ENCODE measurements at places on chromosomes 1 and 21.

DNA sequence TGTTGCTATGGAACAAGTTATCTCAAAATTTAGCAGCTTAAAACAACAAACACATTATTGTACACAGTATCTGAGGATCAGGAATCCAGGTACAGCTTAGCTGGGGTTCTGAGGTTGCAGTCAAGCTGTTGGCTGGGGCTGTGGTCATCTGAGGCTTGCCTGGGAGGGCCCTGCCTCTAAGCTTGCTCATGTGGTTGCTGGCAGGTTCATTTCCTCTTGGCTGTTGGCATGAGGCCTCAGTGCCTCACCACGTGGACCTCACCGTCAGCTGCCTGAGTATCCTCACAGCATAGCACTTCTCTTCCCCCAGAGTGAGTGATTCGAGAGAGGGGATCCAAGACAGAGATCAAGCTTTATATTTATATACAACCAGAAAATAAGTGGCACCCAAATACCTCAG is 18.6 kb downstream of the NTPCR start:
- DNase-seq: no peak

DNA sequence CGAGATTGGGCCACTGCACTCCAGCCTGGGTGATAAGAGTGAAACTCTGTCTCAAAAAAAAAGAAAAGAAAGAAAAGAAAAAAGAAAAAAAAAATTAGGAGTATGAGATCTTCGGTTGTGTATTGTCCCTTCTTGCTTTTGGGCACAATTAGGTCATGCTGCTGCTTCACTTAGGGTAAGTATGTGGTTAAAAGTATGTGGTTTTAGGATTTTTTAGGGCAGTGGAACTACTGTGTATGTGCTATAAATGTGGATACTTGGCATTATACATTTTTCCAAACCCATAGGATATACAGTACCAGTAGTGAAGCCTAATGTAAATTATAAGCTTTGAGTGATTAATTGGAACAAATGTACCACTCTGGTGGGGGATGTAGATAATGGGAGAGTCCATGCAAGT is 31.2 kb downstream of the VANGL2 start:
- DNase-seq: no peak

- no peak for DNase-seq
Observed at GRCh38 chr1:198101716-198102453, 54.9 kb upstream of the NEK7 start.

GRCh38 chr1:26900001-26900814 is at the start of gene GPATCH3:
TSS of gene GPATCH3 (minus strand) at chr1:26900467. CDS start at chr1:26900442, 25 bp downstream.
- peak; percentile 96 for DNase-seq

- DNase-seq: no peak
Observed at GRCh38 chr1:17207966-17208418, 3.1 kb downstream of the PADI1 start.

- DNase-seq: no peak
Observed at GRCh38 chr1:82059959-82060358, 259.2 kb downstream of the ADGRL2 start.

- no peak for DNase-seq
Observed at GRCh38 chr1:179588425-179589024, 3.1 kb upstream of the TDRD5 start.

- DNase-seq: peak; percentile 89
Observed at GRCh38 chr1:155859881-155860871, 809 bp downstream of the SYT11 start.

DNA sequence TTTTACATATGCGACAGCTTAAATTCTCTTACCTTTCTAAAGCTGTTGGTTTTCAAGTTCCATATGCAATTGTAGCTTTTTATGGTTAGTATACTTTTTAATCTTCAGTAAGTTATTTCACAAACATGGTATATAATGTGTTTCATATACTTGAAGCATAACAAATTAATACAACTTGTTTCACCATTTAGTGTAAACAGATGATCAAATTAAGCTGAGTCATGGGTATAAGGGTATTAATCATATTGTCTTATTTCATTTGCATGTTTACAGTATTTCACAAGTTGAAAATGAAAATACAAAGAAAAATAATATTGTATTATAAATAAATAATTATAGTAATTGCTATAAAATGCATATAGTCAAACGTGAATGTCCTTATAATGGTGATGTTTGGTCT is 92.1 kb downstream of the PTPRC start:
- DNase-seq: no peak

DNA sequence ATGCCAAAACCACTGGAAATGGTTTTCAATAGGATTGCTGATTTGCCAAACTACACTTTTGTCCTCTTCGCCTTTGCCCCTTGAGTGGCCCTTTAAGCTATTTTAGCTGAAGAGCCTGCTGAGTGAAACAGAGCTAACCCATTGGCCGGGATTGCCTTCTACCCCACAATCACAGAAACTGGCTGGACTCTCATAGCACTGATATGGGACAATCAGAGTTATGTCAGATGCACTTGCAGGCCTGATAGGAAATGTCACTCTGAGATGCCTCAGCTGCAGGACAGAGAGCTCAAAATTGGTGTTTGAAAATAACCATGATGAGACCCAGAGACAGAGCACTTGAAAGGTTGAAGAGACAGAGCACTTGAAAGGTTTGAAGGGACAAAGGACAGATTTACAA is 354.4 kb downstream of the BRINP2 start:
- DNase-seq: peak; percentile 72

GRCh38 chr1:188027613-188028012 is 1198.9 kb downstream of the PLA2G4A start:
- no peak for DNase-seq

DNA sequence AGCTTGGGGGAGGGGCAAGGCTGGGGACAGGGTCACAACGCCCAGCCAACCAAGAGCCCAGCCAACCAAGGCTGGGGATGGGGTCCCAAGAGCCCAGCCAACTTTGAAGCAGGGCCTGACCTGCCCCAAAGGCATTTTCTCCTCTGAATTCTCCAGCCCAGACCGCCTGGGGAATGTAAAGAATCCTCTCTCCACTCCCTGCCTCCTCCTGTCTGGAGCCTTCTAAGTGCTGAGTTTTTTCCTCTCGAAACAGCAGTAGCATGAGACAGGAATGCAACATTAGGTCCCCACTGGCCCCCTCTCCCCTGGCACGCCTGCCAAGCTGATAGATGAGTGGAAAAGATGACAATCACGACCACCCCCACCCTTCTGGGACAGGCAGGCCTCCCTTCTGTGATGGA is 17.0 kb downstream of the C1orf198 start:
- no peak for DNase-seq

GRCh38 chr1:90246069-90246468 is 251.2 kb downstream of the ZNF326 start:
- DNase-seq: no peak

GRCh38 chr1:84398175-84399155 is at the start of gene DNASE2B:
TSS of gene DNASE2B (plus strand) at chr1:84398484. CDS start at chr1:84398565, 81 bp downstream.
- no peak for DNase-seq

- no peak for DNase-seq
Observed at GRCh38 chr1:15662477-15662876, 21.6 kb upstream of the PLEKHM2 start.

DNA sequence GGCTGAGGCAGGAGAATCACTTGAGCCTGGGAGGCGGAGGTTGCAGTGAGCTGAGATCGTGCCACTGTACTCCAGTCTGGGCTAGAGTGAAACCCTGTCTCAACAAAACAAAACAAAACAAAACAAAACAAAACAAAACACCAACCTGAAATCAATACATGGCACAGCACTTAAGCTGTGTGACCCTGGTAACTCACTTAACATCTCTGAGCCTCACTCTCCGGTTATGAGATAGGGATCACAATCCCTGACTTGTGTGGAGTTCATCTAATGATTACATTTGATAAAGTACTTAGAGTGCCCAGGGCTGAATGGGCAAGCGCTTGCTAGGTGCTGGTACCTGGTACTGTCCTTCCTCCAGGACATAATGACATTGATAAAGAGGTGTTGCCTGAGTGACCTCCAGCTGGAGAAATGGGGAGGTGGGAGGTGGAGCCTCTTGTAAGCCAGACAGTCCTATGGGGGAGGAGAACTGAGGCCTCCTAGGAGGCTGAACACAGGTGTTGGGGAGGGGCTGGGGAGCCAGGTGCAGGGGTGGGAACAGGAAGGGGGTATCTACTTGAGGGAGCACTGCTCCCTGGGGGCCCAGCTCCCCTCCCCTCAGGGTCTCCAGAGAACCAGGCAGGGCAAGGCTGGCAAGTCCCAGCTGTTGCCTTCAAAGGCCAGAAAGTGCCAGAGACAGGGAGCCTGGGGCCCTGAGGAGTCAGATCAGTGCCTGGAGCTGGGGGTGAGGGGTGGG is 17.9 kb downstream of the FOXO6 start:
- DNase-seq: no peak

GRCh38 chr1:89761901-89762300 is 58.9 kb upstream of the LRRC8D start:
- no peak for DNase-seq

GRCh38 chr1:204356997-204357396 is 2.7 kb downstream of the PLEKHA6 start:
- DNase-seq: no peak
